Renal cortical epithelial cell (primary cell): ENCODE measurements at places on chromosomes 13 and 19. TPM values are rescaled to one million over a fixed set of nuclear protein-coding genes. Genes with fewer than 3 reads are reported as not detected.

GRCh38 chr13:45592758-45593157, 22.8 kb downstream of the ERICH6B start:
- DNase-seq: no peak

DNA sequence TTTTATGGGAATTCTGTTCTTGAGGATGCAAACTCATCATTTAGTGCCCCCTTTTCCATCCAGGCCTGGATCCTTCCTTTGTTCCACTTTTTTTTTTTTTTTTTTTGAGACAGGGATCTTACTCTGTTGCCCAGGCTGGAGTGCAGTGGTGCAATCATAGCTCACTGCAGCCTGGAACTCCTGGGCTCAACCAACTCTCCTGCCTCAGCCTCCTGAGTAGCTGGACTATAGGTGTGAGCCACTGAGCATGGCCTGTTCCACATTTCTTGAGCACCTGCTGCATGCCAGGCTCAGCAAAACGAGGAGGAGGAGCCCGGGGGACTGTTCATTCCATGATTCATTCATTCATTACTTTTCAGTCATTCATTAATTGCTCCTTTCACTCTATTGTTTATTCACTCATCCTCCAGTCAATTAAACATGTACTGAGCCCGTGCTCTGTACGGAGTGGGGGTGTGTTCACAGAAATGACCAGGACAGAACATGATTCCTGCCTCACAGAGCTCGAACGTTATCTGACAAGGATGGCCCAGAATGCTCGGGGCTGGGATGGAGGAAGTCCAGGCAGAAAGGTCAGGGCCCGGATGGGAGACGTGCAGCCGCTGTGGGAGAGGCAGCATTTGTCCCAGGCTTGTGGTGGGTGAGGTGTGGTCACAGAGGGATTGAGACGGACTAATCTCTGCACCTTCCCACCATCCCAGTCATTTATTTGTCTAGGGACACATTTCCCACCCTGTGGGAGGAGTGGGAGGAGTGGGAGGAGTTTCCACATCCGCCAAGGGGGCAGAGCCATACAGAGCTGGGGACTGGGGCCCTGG, 51.2 kb upstream of the SHKBP1 start:
- peak; percentile 24 for DNase-seq

- no peak for DNase-seq
Observed at GRCh38 chr13:61148691-61149315, 266.8 kb downstream of the PCDH20 start.

- DNase-seq: no peak
Observed at GRCh38 chr19:21751384-21751783, 16.0 kb downstream of the ZNF100 start.

Gene ZNF575
- 0.25 TPM in 1 of 2 replicates, not detected in the other for total RNA-seq

- peak; percentile 55 for DNase-seq
Observed at GRCh38 chr19:4829001-4829712, 2.4 kb downstream of the TICAM1 start.

GRCh38 chr19:17646441-17646840, 41.7 kb downstream of the UNC13A start:
- no peak for DNase-seq

Gene PTH2
- total RNA-seq: not detected in 2 replicates

Gene ZSCAN5A
- total RNA-seq: 4.7 and 5.7 TPM in 2 replicates

Gene TUBA3C
- total RNA-seq: not detected in 2 replicates

Gene ZGLP1
- total RNA-seq: 0.17 and 0.70 TPM in 2 replicates
